Islet precursor cell (in vitro differentiated cells): ENCODE measurements at places on chromosomes 16 and 17.

DNA sequence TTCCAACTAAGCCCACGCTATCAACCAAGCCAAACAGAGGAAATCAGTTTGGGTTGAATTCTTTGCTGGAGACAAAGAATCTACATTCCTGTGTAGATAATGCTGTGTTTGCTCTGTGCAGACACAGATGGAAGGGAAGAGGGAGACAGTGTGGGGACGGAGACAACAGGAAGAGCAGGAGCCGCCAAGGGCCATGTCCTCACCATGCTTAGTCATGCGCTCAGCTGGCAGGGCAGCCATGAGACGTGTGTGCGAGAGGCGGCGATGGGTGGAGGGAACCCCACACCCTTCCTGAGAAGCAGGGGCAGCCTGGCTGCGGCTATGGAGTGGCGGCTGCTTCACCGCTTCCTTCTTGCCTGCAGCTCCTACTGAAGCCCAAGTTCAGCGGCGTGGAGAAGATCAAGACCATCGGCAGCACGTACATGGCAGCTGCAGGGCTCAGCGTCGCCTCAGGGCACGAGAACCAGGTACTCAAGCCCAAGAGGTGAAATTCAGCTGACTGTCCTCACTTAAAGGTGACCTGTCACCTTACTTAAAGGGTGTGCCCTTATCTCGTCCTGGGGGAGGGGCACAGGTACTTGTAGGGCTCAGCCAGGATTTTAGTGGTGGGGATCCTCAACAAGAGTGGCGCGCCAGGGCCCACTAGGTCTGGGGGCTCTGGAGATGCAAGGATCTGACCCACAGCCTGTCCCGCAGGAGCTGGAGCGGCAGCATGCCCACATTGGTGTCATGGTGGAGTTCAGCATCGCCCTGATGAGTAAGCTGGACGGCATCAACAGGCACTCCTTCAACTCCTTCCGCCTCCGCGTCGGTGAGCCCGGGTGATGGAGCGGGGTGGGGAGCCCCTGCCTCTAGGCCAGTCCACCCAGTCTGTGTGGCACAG lies 47.5 kb downstream of the ADCY7 start:
- DNase-seq = peak; percentile 81

GRCh38 chr17:42337442-42337841 lies 49.1 kb downstream of the STAT5A start:
- no peak for DNase-seq

DNA sequence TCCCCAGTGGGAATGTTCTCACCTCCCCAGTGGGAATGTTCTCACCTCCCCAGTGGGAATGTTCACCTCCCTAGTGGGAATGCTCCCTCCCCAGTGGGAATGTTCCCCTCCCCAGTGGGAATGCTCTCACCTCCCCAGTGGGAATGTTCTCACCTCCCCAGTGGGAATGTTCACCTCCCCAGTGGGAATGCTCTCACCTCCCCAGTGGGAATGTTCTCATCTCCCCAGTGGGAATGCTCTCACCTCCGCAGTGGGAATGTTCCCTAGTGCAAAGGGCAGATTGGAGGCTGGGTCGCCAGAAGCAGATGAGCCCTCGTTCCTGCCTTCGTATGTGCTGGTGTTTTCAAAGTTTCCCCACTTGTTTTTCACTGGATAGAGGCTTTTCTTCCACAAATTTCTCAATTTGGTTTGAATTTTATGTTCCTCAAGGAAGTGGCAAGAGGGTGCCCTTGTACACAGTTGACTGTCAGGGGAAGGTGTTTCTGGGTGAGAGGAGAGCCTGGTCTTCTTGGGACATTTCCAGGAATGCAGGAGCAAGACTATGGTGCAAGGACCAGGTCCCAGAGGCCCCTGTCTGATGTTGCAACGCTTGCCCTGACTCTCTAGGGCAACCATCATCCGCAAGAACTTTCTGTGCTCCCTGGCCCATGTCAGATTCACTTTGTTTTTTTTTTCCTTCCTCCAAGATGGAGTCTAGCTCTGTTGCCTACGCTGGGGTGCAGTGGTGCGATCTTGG lies 34.0 kb downstream of the TRARG1 start:
- no peak for DNase-seq

GRCh38 chr17:3385869-3386816 lies at the start of gene OR3A2:
TSS of gene OR3A2 (minus strand) at chr17:3386308.
- no peak for DNase-seq

- DNase-seq = peak; percentile 91
Observed at GRCh38 chr16:68236137-68236825, 354 bp upstream of the ESRP2 start.
